Vagina (tissue), 2 donors: ENCODE measurements at places on chromosomes 12 and 14.

GRCh38 chr12:124786061-124786964, 77.4 kb downstream of the SCARB1 start:
- no peaks in the 10 kb centered on the region for H3K4me1 ChIP-seq
- peak overlapping the region; percentile 32 for H3K4me3 ChIP-seq
- no peak overlapping the region for H3K27ac ChIP-seq

GRCh38 chr14:104687601-104688504, 1.6 kb upstream of the INF2 start:
- no peak for DNase-seq
- H3K27me3 ChIP-seq = no peaks in the 10 kb centered on the region
- no peaks in the 10 kb centered on the region for H3K36me3 ChIP-seq
- peak overlapping the region; percentile 91 for H3K27ac ChIP-seq
- H3K4me1 ChIP-seq = peaks cover 58% of the 10 kb centered on the region
- no peak overlapping the region for H3K4me3 ChIP-seq

- no peak for DNase-seq
- H3K4me1 ChIP-seq = peaks cover 72% of the 10 kb centered on the region
- no peaks in the 10 kb centered on the region for H3K36me3 ChIP-seq
- no peaks in the 10 kb centered on the region for H3K27me3 ChIP-seq
Observed at GRCh38 chr12:106106892-106107291, 31.9 kb downstream of the NUAK1 start.

- no peaks in the 10 kb centered on the region for H3K27me3 ChIP-seq
- H3K36me3 ChIP-seq = no peaks in the 10 kb centered on the region
- no peaks in the 10 kb centered on the region for H3K4me1 ChIP-seq
Observed at GRCh38 chr14:75411214-75411540, 16.6 kb upstream of the JDP2 start.
